Pulmonary artery endothelial cell (primary cell): ENCODE measurements at places on chromosomes 2 and 18.

DNA sequence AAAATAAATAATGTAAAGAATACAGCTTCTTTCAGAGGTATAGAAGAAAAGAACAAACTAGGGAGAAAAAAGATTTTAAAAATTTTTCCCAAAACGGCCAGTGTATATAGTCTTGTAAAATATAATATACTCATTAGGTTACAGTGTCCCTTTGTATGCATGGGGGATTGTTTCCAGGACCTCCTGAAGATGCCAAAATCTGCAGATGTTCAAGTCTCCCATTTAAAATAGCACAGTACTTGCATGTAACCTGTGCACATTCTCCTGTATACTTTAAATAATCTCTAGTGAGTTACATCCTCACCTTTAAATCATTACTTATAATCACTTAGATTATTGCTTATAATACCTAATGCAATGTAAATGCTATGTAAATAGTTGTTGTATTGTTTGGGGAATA lies 80.6 kb upstream of the LRRTM4 start:
- DNase-seq: no peak

DNA sequence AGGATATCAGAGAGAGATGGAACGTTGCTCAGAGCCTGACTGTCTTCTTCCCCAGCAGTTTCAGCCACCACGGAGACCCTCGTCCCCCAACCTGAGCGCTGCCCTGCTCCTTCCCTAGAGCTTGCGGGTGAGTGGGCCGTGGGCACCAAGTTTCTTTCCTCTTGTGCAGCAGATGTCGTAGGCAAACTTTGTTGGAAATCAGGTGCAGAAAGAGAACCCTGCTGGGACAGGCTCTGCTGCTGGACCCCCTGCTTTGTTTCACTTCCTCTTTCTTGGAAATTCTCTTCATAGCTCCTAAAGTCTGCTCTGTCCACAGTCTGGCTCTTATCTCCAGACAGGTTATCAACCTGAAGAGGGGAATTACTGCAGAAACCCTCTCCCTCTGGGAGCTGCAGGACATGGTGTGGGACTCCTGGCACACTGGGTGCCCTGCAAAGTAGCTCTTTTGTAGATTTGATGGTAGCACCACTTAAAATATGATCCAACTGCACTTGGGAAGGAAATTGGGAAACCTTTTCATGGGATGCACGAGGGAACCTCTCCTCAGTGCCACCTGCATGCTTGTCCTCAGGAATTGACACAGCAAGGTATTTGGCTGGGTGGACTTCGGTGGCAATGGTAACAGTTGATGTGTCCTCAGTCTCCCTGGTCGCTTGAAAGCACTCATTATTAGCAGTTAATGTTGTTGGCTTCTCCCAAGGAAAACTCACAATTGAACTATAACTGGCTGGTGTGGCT lies 92.2 kb downstream of the ALPK2 start:
- DNase-seq: no peak

DNA sequence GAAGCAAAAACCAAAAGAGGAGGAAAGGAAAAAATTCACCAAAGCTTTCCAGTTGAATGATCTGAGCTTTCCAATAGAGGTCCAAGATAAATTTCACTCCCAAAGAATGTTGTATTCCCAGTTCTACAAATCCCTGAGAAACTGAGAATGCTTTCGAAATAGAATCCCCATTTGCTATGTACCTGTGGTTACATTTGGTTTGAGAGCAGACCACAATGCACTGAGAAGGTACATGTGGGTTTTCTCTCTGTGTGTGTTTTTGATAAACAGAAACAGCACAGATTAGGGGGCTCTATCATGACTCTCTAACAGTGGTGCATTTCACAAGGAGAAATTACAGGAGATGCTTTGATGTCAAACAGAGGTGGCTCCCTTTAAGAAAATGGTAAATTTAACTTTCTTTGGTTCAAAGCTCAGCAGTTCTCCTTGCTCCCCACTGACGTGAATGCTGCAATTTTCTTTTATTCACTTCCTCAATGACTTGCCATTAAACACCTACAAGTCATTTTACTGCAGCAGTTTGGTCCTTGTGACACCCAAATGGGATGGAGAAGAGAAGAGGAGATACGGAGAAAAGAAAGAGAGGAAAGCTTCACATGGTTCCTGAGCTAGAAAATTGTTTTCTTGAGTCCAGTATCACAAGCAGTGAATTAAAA lies 108.7 kb downstream of the EPHA4 start:
- DNase-seq: no peak

DNA sequence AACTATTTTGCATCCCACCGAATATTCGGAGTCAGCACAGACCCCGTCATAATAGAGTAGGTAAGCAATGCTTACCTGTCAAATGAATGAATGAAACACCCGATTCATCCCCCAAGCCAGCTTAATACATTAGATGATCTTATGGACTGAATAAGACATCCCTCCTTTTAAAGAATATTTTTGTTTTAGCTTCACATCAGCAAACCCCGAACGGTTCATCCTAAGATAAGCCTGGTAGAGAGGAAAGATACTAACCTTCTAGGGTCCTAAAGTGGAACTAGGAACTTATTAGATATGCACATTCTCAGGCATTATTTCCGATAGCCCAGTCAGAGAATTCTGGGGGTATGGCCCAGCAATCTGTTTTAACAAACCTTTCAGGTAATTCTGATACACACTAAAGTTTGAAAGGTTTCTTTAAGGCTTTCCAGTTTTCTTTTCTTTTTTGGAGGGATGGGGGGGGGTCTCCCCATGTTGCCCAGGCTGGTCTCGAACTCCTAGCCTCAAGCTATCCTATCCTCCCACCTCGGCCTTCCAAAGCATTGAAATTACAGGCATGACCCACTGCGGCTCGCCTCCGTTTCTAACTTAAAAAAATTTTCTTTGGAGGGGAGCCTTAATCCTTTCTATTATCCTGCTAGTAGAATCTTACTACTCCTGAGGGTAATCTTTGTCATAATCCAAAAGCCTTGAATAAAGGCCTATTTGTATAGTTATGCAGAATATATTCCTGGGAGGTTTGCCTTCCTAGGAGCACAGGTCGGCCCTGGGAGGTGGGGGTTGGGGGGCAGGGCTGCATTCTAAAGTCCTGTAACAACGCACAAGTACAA lies 1.0 kb upstream of the ACTR3 start:
- DNase-seq: no peak

DNA sequence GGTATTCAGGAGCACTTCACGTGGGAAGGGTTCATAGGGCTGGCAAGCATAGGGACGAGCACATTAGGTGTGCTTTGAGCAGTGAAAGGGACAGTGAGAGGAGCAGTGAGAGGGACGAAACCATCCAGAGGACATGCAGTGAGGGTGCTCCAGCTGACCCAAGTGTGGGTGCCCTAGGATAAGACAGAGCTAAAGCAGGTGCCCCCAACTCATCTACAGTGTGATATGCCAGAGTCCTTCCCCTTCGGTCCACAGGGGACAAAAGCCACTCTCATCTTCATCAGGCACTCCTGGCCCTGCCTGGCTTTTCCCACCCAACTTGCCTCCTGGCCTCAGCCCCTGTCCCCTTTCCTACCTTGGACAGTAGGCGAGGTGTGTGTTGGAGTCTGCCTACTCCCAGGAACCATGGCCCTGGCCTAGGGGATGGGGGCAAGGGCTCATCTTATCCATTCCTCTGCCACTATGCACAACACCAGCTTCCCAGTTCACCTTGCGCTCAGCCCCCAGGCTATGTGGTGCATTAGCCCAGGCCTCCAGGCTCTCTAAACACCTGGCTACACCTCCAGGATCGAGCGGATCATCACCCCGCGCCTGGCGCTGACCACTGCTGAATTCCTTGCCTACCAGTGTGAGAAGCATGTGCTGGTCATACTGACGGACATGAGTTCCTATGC lies 16.1 kb upstream of the ANKRD53 start:
- DNase-seq: no peak

- DNase-seq: no peak
These were observed 20.1 kb upstream of the TTC39C start for GRCh38 chr18:23994361-23994902.

- DNase-seq: no peak
These were observed 1517.5 kb upstream of the PIK3C3 start for GRCh38 chr18:40437517-40437916.

DNA sequence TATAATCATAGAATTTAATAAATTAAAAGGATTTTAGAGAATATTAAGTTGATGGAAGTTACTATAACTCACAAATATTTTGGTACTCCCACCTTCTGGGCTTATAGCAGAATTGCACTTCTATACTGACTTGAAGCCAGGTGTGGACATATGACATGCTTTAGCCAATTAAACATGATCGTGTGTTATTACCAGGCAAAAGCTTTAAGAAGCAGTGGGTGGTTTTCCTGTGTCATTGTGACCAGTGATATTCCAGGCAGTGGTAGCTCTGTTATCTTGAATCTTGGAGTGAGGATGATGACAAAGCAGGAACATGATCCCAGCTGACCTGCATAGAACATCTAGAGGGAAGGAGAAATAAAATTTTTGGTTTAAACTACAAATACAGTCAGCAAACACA lies 370.9 kb upstream of the ZEB2 start:
- DNase-seq: peak; percentile 3

DNA sequence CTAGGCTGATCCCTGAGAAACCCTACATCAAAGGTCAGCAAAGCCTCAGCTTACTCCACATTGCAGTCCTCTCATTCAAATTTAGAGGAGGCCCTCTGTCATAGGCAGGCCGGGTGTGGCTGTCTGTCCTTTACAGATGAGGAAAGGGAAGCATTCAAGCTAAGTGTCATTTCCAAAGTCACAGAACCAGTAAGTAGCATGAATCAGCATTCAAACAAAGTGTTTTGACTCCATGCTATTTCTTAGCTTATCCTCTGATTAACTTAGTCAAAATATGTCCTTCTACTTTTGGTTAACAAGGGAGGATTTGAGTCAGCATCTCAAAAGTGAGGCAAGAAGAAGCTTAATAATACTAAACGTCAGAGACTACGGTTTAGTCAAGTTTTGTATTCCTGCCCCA lies 409.0 kb upstream of the POU3F3 start:
- no peak for DNase-seq

DNA sequence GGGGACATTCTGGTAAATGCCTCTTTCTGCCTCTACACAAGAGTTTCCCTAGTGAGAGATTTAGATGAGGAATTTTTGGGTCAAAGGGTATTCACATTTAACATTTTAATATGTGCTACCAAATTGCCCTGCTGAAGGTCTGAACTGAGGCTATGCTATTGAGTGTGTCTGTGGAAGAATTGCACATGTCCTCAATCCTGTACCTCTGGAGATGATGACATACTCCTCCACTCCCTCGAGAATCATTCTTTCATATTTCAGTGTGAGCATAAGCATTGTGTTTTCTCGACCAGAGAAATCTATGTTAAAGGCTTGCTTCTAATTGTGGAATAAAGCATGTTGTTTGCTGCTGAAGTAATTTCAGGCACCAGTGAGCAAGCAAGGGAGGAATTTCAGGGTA lies 110.5 kb downstream of the TSN start:
- DNase-seq: no peak

DNA sequence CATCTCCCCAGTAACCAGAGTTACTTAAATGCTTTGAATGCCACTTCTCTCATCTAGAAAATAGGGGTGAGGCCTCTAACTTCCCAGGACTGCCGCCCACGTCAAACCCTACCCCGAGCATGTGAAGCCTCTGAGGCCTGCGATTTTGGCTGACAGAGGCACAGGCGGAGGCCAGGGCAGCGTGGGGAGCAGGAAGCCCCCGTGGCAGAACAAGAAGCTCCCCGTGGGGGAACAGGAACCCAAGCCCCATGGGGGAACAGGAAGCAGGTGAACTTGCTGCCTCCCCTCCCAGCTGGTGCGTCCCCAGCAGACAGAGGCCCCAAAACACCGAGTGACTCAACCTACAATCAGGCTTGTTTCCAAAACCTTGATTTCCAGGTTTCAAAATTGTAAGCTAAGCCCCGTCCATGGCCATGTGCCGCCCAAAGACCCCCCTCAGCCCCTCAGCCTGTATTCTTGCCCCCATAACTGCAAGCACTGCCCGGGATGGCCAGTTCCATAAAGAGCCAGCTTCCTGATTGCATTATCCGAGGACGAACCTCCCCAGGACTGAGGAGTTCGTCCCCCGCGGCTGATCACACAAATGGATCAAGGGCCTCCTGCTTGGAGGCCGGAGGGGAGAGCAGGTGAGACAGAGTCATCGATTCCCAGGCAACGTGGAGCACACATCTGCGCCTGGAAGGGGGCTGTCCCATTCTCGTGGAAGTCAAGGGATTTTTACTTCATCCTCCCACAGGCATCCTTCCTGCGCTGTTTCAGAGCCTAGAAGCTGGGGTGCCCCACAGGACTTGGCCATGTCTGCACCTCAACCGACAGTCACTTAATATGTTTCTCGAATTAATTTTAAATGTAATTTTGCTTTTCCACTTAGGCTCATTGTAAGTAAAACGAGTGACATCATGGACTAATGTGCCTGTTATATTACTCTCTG lies 36.3 kb upstream of the CTDP1 start:
- no peak for DNase-seq

DNA sequence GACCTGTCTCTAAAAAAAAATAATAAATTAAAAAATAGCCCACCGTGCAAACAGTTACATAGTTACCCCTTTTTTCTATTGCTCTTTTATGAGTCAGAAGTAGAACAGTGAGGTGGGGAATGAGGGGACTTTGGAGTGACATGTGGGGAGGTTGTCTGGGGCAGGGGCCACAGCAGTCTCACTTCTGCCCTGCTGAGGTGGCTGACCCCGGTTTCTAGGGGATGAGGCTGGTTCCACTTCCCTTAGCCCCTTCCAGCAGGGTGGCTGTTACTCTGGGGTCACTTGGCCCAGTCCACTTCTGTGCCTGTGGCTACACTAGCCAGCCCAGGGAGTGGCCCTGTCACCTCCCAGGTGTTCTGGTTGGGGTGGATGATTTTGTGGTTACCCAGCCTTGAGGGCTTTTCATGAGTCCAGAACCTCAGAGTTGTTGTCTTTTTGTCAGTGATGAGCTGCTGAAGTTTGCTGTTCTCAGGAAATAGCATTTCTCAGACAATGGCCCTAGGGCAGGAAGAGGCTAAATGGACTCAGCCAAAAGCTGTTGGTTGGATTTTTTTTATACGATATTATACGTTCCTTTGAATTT lies 28.0 kb upstream of the SCLY start:
- DNase-seq: no peak

- DNase-seq: no peak
These were observed 244.2 kb downstream of the EXOC6B start for GRCh38 chr2:72581560-72582181.

DNA sequence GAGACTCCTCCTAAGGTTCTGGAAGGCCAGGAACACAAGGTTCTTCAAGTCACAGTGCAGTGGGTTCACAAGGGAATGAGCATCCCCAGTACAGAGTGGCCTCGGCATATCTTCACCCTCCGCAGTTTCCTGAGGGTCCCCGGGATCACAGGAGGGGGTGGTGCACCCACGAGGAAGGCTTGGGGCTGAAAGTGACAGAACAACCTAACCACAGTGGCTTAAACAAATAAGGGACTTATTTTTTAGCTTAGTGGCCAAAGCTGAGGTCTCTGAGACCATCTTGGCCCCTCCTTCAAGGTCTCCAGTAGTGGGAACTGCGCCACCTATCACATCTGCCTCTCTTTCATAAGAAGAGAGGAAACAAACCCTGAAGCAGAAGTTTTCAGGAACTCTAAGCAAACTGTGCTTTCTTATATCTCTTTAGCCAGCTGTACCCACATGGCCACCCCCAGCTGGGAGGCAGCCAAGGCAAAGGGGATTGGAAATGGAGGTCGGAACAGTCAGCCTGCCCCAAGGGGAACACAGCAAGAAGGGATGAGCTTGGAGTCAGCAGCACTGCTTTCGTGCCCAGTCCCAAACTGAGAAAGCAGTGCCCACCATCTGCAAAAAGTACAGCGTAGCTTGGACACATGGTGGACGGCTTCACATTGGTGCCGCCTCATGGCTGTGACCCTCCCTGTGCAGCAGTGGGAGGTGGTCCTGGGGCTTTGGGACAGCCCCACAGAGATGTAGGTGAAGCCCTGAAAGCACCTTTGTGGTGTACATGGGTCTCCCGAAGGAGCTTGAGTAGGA lies 260.0 kb upstream of the ID2 start:
- DNase-seq: no peak
